Sciatic nerve (tissue), 2 donors: ENCODE measurements at places on chromosomes 1 and 21.
A peak's percentile ranks its signal among the peaks of the same experiment; 100 is the strongest.

- no peak for DNase-seq
These were observed 18.0 kb upstream of the PIK3CD start for GRCh38 chr1:9633493-9633892.

GRCh38 chr21:38980416-38981313 lies 174.9 kb downstream of the ETS2 start:
- no peak for DNase-seq

GRCh38 chr1:36884801-36885200 lies 149.5 kb downstream of the GRIK3 start:
- DNase-seq: peak; percentile 7

DNA sequence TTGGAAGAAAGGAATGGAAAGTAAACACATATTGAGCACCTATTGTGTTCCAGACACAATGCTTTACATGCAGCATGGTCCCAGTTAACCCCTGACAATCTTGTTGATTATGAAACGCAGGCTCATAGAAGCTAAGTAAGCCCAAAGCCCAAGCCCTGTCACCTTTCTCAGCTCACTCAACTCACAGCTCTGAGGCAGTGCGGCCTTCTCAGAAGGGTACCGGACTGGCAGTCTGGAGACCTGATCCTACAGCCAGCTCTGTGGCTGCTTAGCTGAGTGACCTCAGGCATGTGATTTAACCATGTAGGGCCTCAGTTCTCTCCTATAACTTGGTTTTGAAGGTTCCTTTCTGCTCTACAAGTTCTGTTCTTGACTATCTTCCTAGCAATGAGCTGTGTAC lies 464 bp upstream of the RNASEL start:
- no peak for DNase-seq

GRCh38 chr1:20732588-20733359 lies at the start of gene SH2D5:
Gene SH2D5 (minus strand): TSS chr1:20732703. CDS start chr1:20728044, 4,659 bp downstream.
- peak; percentile 81 for DNase-seq

DNA sequence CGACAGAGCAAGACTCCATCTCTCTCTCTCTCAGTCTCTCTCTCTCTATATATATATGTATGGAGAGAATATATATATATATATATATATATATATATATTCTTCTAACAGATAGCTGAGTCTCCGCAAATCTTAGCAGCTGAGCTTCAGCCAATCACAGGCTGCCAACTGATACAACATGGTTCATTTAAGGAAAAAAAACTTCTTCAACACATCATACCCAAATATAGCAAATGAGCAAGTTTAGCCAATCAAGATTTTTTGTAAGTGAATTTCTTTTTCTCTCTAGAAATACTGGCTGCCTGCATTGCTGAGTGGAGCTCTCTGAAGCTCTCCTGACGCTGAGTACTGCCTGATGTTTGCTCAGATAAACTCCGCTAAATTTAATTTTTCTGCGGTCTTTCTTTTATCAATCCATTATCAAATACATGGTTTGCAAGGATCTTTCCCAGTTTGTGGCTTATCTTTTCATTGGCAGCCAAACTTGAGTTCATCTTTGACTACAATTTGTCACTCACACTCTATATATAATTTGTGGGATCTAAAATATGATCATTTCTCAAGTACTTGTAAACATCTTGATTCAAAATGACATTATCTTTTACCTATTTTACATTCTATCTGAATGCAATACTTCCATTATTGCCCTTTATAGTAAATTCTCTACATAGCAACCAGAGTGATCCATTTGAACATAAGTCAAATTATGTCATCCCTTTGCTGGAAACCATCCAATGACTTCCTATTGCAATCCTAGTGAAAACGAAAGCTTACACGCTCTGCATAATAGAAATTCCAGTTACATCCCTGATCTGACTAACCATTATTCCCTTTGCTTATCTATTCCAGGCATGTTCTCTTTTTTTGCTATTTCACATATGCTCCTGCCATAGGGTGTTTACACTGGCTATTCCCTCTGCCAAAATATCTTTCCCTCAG lies 2131.7 kb downstream of the MRPL39 start:
- DNase-seq: no peak

- peak; percentile 67 for DNase-seq
These were observed at the start of gene DYNLT5 for GRCh38 chr1:66752000-66752592. Gene DYNLT5 (plus strand): TSS chr1:66752459. CDS start chr1:66754659, 2,200 bp downstream.

DNA sequence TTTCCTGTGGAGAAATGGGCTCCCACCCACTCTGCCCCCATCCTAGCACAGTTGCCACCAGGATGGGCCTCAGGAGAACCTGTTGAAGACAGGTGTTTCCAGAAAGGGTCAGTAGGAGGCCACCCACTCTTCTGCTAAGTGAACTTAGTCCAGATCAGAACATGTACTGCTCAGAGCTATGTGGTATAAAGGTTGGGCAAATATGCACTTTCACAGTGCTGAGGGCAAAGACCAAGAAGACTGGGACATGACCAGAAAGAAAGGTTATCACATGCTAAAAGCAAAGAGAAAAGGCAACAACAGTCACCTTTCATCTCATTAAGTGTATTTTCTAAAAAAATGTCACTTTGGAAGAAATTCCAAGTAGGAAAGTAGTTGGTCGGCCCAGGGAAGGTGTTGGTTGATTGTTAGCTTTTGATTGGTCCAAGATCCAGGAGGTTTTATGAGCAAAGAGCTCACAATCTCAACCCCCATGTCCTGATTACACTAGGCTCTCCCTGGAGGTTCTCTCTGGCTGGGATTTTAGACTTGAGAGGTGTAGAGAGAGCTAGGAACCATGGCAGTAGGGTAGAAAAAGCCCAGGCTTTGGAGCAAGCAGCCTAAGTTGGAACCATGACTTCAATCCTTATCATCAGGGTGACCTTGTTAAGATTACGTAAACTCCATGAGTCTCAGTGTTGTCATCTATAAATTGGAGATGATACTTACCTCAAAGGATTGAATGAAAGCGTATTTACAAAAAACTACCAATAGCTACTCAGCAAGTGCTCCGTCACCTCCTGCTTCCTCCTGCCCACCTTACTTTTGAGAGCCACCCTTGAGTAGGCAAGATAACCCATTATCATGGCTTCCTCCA lies 102.6 kb downstream of the GLUL start:
- no peak for DNase-seq

DNA sequence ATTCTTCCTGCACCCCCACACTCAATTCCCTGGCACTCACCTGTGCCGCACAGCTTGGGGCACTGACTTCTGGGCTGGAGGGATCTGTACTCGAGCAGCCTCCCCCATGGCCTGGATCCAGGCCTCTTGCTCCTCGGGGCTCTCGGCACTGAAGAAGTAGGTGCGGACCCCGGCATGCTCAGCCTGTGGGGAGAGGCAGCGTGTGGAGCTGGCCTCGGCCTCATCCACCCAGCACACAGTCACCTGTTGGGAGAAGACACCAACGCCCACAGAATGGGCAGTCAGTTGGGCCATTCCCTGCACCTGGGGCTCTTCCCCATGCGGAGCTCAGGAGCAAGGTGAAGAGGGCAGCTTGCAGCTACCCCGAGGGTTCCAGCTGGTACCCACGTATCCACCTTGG lies 47.5 kb upstream of the GOLT1A start:
- no peak for DNase-seq

GRCh38 chr1:17356387-17357026 lies 15.5 kb upstream of the PADI6 start:
- DNase-seq: no peak

GRCh38 chr1:223618680-223619079 lies 46.8 kb downstream of the CAPN8 start:
- no peak for DNase-seq

DNA sequence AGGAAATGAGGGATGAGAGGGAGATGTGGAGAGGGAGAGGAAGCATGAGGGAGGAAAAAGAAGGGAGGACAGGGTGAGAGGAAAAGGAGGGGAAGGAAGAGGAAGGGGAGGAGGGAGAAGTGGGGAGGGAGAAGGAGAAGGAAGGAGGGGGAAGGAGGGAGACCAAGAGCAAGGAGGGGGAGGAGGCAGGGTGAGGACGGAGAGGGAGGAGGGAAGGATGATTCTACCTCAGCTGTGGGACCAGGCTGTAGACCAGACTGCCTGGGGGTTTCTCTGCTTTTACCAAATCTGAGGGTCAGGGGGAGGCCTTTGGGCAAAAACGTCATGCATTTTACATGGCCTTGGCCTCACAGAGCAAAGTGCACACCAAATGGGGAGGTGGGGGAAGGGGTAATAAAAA lies 94.5 kb downstream of the KCND3 start:
- no peak for DNase-seq

DNA sequence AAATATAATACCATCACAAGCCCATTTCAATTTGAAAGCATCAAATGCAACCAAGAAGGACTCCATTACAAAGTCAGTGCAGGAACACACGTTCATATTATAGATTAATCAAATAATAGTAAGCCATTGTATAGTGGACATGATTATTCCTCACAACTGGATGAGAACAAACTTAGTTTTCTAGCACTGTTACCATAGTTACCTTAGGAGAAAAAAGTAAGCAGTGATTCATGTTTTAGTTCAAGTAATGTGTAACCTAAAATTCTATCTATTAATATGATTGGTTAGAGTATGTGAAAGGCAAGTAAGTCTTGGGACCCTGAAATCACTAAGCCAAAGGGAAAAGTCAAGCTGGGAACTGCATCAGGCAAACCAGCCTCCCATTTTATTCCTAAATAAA lies 15.2 kb downstream of the SSX2IP start:
- DNase-seq: no peak

DNA sequence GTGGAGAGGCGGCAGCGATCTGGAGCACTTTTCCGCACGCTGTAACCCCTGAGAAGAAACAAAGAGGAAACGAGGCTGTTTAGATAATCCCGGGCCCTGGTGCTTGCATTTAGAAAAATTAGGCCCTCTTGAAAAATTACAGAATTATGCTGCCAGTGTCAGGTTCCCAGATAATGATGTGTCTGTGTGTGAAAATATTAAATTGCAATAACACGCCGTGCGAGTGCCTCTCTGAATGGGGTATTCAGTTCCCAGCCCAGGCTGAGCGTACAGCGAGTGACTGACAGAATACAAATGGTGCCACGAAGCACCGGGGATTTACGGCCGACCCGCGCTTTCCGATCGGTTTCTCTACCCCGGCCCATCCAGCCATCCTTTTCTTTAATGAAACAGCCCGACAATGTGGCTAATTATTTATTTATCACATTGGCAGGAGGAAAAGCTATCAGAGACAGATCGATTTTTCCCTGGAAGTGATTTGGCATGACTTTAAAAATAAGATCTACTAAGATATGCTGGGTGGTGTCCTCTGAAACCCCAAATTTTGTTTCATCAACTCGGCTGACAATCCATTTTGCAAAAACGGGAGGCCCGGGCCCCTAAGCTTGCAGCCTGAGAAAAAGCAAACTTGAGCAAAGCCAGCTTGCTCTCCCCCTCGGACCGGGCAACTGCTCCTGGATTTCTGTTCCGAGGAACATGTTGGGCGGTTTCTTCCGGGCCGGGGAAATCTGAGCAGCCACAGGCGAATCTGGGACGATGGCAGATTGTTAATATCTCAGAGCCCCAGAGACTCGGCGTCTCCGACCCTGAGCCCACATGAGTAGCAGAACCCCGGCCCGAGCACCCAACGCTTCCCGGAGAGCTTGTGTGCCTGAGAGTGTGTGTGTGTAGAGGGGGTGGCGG lies 11.3 kb downstream of the PRDM16 start:
- no peak for DNase-seq

DNA sequence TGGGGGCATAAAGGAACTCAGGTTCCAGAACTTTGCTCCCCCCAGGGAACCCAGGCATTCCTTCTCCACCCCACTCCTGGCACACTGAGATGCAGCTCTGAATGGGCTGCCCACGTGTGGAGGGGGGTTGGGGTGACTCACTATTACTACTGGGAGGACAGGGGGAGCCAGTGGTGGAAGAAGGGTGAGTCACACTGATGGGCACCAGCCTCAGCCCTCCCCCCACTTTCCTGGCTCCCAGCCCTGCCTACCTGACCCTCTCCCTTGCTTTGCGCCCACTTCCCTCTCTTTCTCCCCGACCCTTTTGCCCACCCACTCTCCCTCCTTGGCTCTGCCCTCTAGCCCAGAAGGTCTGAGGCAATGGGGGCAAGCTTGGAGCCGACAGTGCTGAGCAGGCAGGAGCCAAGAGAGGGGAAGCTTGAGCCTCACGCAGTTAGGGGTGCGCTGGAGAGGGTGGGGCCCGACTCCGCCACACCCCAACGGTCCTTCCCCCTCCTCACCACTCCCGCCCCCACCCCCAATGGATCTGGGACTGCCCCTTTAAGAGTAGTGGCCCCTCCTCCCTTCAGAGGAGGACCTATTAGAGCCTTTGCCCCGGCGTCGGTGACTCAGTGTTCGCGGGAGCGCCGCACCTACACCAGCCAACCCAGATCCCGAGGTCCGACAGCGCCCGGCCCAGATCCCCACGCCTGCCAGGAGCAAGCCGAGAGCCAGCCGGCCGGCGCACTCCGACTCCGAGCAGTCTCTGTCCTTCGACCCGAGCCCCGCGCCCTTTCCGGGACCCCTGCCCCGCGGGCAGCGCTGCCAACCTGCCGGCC lies at the start of gene LMNA:
Gene LMNA, plus strand, starts transcription at position 611 of the 818 bp plus-strand sequence. CDS start 208 bp downstream, outside the sequence.
- peak; percentile 95 for DNase-seq

GRCh38 chr1:208054485-208054884 lies 143.6 kb upstream of the CD34 start:
- DNase-seq: no peak

DNA sequence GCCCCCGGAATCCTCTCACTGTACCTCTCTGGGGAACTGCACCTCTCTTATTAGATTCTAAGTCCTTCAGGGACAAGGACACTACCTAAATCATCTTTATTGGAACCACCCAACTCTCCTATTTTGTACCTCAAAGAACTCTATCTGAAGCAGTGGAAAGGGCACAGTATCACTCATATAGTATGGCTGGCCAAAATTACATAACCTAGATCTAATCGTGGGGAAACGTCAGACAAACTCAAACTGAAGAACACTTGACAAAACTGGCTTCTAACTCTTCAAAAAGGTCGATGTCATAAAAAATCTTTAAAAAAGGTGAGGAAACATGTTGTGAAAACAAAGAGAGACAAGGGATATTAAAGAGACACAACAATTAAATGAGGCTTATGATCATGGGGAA lies 210.0 kb downstream of the SLC45A1 start:
- DNase-seq: no peak

- no peak for DNase-seq
These were observed 69.1 kb upstream of the C1orf105 start for GRCh38 chr1:172351346-172351745.

DNA sequence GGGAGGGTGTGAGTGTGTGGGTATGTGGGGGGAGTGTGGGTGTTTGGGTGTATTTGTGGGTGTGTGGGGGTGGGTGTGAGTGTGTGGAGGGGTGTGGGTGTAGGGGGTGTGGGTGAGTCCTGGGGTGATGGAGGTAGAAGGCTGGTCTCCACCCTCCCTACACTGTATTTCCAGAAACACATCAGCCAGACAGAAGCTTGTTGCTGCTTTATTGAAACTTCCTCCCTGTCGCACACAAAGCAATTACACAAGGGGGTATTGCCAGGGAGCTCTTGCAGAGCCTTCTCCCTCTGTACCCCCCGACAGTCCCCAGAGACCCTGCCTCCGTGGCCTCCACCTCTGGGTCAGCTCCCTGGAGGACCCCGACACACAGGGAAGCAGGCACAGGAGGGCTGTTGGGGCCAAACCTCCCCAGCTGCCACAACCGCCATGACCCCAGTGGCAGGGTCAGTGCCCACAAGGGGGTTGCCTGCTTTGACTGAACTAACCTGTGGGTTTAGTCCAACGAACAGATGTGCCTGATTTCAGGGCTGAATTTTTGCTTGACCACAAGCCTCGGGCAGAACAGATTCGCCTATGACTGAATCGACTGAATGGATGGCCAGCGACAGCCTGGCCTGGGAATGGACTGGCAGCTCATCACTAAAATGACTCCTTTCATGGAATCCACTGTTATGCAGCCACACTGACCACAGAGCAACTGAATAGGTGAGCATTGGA lies 9.1 kb upstream of the MATN1 start:
- DNase-seq: no peak

GRCh38 chr1:31027693-31028526 lies 37.6 kb downstream of the PUM1 start:
- DNase-seq: no peak

GRCh38 chr1:91894036-91894761 lies 8.2 kb upstream of the TGFBR3 start:
- no peak for DNase-seq
